NCI-H345 (cell line): ENCODE measurements at places on chromosomes 13 and 19.
A peak's percentile ranks its signal among the peaks of the same experiment; 100 is the strongest.

DNA sequence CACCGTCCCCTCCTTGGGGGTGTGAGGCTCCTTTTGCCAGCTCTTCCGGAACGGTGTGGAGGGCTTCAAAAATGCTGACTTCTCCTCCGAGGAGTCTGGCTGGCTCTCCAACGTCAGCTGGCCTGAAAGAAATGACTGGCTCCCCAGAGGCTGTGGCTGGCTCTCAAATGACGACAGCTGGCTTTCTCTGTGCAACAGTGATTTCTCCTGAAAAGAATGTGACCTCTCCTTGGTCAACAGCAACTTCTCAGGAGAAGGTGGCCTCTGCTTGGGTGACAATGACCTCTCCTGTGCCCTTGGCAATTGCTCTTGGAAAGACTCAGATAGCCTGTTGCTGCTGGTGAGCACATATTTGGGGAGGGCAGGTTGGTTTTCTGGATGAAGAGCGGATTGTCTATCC is 29.2 kb downstream of the ONECUT3 start:
- no peak for DNase-seq

DNA sequence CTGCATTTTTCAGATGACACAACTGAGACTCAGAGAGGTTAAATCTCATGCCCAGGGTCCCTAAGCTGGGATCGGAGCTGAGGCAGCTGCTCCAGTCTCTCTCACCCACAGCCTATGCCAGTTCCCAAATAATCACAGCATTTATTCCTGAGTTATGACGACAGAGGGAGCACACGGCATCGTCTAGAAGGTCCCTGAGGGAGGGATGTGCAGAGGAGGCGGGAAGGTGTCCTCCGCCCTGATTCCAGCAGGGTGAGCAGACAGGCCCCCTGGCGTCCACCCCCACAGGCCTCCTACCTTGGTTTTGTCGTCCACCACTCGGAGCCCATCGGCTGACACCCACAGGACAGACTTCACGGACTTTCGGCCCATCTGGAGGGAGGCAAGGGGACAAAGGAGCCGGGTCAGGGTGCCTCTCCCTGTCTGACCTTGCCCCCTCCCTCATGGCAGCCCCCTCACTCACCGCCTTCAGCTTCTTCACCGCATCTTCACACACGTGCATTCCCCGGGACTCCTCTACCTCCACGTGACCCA is 8.0 kb downstream of the NUMBL start:
- no peak for DNase-seq

DNA sequence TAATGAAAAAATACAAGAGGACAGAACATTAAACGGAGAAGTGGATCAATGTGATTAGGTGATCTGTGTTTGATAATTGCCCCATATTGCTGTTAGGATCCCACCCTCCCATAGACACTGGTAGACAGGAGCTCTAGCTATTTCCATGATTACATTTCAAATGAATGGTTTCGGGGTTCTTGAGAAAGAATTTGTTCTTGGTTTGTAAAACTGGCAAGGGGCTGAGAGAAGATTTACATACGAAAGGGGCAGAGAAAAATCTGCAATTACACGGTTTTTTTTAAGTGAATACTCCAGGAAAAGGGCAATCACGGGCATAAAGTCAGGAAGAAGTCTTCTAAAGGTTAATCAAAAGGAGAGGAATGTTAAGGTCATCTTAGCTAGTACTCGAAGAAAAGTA is 2125.7 kb upstream of the PCDH20 start:
- DNase-seq = no peak

DNA sequence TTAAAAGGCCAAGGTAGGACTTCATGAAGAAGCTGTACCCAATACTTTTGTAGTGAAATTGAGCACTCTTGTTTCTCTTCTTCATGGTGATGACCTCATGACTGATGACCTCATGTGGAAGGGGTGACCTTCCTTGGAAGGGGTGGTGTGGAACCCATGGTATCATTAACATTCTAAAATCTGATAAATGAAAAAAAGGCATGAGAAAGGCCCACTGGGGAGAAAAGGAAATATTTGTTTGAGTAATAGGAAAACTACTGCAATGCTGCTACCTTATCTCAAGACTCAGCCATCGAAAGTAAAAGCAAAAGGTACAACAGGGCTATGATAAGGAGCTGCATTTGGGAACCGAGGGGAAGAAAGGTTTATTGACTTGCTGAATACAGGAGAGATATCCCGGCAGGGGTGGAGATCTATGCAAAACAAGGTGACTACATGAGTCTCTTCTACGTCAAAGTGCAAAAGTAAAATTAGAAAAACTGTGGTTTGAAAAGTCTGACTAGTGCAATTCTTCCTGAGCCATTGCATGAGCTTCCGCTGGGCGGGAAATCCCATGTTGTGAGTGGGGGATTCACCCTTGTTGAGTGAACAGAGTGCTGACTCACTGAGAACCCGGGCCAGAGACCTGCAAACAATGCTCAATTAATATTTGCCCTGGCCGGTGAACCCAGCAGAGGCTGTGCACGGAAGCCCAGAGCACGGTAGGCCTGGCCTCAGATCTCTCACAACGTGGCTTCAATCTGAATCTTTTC is 138.9 kb upstream of the RFC3 start:
- DNase-seq = no peak

- no peak for DNase-seq
These were observed 774 bp downstream of the ALDH16A1 start for GRCh38 chr19:49453757-49454240.

DNA sequence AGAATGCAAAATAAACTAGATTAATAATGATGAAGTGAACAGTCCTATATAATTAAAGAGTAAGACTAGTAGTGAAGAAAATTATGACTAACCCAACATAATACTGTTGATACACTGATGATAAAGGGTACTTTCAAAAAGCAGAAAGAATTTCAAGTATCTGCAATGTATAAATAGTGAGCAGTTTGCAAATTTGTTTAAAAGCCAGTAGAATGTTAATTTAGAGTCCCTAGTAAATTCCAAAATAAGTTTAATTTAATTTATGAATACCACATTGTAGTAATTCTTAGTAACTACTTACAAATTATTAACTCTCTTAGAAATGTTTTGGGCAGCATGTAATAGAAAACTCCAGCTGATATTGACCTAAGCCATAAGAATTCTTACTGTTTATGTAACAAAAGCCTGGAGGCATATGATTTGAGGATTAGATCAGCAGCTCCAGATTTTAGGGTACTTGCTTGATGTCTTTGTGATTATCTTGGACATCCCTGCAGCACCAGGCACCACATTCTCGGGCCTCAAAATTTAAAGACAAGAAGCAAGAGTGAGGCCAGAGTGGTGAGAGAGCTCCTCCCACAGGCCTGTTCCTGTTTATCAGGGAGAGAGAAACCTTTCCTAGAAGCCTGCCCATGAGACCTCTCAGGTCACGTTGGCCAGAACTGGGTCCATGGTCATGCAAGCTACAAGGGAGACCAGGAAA is 67.6 kb upstream of the TDRD3 start:
- peak; percentile 81 for DNase-seq

GRCh38 chr13:99379856-99380801 is 72.9 kb upstream of the GPR183 start:
- DNase-seq = no peak

DNA sequence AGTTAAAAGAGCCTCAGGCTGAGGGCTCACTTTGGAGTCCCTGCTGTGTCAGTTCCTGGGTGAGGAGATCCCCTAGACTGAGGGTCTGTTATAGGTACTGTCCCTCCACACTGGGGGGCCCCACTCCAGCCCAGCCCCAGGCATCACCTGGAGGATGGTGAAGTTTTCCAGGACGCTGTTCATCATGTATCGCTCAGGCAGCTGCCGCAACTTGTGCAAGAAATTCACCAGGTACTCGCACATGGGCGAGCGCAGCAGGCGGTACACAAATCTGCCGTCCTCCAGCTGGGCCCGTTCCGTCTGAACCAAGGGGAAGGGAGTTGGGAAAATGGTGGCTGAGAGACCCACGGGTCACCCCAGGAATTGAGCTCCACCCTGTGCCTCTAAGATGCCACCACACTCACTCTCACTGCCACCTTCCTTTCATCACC is 7.1 kb downstream of the CD37 start:
- DNase-seq = no peak

GRCh38 chr13:28613562-28613961 is 45.4 kb upstream of the POMP start:
- DNase-seq = no peak
